Camera-type eye (tissue), 1 donor: ENCODE measurements at places on chromosomes 11 and 22. TPM values are rescaled to one million over a fixed set of nuclear protein-coding genes. Genes with fewer than 3 reads are reported as not detected.

MIOX gene
- not detected for total RNA-seq

GVQW3 gene
- 20.3 TPM for total RNA-seq

CKAP5 gene
- 118 TPM for total RNA-seq

P2RX6 gene
- 2.2 TPM for total RNA-seq

MS4A6E gene
- not detected for total RNA-seq

OR8D4 gene
- not detected for total RNA-seq
